ENCODE measurements at places on chromosomes 6 and 20. TPM values are rescaled to one million over a fixed set of nuclear protein-coding genes. Genes with fewer than 3 reads are reported as not detected.

Gene RIPOR2
- 1.1 TPM for total RNA-seq

Gene PNLDC1
- total RNA-seq: 0.19 TPM

Gene SNAI1
- 0.56 TPM for total RNA-seq

Gene CLDN20
- total RNA-seq: not detected

Gene LY6G6F
- not detected for total RNA-seq

Gene FAM209B
- total RNA-seq: not detected

Gene PRICKLE4
- total RNA-seq: 0.19 TPM

Gene HLA-DRB1
- 3.7 TPM for total RNA-seq

Gene UBD
- not detected for total RNA-seq

Gene THBS2
- total RNA-seq: 629 TPM

Gene E2F1
- total RNA-seq: 16.1 TPM

Gene SAMD5
- total RNA-seq: under 0.01 TPM

Gene SNHG17
- 8.2 TPM for total RNA-seq

Gene VEGFA
- total RNA-seq: 811 TPM

Gene SLC32A1
- total RNA-seq: under 0.01 TPM

Gene FKBP1A
- 176 TPM for total RNA-seq

Gene TP53TG5
- not detected for total RNA-seq

Gene CDSN
- total RNA-seq: not detected

Gene ACSS1
- 6.8 TPM for total RNA-seq

Gene PTCHD4
- total RNA-seq: 7.0 TPM

Gene SLC12A5
- not detected for total RNA-seq

Gene PTK7
- 47.0 TPM for total RNA-seq

All from regular cardiac myocyte (primary cell).